ENCODE measurements at places on chromosomes 7 and 10.

DNA sequence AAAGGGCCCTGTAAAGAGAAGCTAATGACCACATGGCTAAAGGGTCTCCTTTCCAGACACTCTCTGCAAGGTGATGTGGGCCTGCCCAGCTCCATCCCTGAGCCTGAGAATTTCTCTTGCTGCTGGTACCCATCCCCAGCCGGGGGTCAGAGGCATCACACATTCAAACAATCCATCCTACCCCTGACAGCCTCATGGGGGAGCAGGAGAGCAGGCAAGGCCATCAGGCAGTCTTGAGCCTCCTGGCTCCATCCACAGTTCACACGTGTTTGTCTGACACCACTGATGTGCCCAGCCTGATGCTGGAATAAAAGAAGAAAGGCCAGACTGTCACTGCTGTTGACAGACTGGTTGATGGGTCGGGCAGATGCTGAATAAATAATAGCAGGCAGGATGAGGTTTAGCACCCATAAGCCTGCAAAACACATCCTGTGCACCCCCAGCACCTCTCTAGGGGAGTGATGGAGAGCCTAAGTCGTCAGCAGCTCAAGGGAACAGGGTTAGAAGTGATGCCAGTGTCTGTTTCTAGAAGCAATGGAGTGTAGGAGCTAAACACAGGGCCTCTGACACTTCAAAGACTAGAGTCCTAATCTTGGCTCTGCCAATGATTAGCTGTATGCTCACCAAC lies 43.5 kb downstream of the TLL2 start:
- peak; percentile 13 for DNase-seq

DNA sequence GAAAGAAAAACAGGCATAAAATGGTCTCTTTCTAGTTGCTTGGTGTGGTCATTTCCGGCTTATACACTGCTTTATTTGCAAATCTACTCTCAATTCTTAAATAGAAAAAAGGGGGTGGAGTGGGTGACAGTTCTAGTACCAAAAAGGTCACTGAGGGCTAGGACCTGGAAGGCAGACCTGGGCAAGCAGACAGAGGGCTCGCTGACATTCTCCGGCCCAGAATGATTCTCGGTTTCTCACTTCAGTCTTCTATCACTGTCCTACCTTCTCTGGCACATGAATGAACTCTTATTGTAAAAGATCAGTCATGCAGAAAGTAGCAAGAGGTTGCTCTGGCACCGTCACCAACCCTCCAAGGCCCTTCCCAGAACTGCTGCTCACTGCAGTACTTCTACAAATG lies 54.0 kb downstream of the MALSU1 start:
- no peak for DNase-seq

DNA sequence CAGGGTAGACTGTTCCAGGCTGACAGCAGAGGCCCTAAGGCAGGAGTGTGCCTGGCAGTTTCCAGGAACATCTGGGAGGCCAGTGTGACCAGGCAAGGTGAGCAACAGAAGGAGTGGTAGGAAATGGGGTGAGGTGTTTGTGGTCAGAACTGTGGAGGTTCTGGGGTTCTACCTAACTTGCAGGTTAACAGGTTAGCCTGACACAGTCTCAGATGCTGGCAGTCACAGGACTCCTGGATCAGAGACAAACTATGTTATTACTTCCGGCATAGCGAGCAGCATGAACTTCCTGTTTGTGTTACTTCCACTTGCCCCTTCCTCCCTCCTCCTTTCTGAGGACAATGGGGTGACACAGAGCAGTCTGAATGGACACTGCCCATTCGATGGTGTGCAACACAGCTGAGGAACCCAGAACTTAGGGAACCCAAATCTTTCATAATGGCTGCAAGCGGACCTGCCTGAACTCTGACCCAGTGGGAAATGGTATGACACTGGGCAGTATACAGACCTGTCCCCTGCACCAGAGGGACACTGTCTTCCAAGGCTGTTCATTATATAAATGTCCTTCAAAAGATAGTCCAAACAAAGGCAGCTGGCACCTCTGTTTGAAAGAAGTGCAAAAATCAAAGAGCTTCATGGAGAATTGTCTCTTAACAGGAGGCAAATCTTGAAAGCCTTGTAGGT lies 3.9 kb upstream of the SAR1A start:
- no peak for DNase-seq

DNA sequence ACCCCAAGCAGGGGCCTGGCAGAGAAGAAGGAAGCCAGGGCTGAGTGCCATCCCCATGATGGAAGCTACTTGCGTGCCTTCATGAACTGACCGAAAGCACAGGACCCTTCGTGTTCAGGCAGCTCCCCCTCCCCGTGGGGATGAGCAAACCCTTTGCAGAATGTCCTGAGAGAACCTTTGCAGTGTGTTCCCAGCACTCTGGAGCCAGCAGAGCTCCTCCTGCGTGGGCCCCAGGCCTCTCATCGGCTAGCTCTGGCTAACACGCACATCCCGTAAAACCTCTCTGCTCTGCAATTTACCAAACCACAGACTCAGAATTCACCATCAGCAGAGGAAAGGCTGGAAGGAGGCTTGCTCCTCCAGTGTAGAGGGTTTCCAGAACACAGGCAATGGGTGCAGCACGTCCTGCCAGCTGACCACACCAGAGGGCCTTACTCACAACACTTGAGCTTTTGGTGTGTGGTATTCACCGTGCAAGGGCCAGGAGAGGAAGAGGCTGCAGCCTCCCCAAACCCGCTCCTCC lies 3.1 kb downstream of the SH3PXD2A start:
- no peak for DNase-seq

DNA sequence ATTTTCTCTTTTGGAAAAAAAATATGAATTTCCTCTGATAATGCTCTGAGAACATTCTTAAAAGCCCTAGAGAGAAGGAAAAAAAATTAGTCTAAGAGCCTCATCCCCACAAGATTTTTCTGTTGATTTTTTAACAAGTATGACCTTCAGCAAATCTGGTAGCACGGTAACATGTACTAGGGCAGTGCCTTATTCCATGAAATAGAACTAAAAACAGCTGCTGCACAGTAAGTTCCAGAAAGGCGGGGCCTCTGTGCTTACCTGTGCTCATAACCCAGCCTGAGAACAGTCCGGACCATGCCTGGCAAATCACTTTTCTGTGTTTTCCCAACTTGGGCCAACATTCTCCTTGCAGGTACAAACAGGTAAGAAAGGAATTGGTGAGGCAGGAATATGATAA lies 519.1 kb upstream of the AKR1E2 start:
- no peak for DNase-seq

DNA sequence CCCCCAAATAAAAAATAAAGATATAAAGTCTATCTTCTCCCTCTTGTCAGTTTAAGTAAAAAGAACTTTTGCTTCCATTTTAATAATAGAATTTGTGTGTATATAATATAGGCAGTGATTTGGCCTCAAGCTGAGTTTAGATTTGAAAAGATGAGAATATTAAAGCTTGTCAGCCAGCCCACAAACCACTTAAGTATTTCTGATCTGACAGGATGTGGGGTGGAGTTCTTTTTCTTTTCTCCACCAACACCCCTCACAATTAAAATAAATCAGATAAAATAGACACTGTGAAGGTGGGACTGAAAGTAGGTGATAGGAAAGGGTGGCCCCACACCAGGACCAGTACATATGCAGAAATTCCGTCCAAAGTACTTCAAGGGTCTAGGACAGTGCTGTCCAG lies 714.1 kb downstream of the AUTS2 start:
- no peak for DNase-seq

DNA sequence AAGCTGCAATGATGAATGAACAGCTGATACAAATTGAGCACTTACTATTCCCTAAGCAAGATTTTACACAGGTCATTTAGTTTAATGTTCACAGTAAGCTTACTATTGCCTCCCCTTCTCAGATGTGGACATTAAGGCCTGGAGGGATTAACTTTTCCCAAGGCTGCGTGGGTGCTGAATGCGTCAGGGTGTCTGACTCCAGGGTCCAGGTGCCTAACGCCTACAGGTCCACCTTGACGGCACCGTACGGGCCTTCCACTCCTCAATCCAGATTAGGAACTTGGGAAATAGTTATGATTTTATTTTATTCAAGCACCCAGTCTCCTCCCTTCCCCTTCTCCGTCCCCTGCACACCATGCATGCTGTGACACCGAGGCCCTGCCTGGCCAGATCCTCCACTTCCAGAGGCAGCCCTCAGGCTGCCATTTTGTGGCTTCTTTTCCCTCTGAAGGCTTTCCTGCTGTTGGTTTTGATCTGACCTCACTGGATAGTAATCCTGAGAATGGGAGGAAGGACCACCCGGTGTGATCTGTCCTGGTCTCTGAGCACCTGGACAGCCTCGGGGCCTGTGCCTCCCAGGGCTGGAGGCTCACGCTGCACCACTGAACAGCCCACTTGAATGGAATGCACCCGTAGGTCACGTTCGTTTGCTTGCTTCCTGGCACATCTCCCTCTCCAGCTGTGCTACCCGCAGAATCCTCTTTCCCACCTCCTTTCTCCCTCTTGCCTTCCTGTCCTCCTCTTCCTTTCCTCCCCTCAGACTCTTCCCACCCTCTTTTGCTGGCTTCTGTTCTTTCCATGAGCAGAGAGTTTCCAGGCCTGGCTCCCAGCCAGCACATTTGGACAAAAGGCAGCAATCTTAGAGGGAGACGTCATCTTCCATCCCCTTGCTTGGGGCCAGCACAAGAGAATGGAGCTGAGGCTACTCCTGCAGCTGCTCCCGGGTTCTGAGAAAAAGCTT lies 14.4 kb downstream of the DENND2A start:
- peak; percentile 78 for DNase-seq

GRCh38 chr7:19090526-19090925 lies 26.9 kb downstream of the TWIST1 start:
- no peak for DNase-seq

DNA sequence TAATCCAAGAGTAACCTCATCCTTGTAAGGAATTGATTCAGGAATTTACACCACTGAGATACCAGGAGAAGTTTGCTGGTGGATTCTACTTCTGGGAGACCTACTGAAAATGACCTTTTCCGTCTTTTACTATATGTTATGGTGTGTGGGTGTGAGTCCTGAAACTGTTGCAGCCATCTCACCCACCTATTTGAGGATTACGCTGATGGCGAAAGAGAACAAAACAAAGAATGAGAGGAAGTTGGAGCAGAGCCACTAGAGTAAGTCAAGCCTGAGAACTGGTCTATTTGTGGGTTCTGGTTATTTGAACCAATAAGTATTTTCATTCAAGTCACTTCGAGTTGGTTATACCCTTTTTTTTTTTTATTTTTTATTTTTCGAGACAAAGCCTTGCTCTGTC lies 12.7 kb upstream of the ABCC2 start:
- DNase-seq = no peak

GRCh38 chr7:44735403-44736165 lies 13.1 kb upstream of the ZMIZ2 start:
- no peak for DNase-seq

DNA sequence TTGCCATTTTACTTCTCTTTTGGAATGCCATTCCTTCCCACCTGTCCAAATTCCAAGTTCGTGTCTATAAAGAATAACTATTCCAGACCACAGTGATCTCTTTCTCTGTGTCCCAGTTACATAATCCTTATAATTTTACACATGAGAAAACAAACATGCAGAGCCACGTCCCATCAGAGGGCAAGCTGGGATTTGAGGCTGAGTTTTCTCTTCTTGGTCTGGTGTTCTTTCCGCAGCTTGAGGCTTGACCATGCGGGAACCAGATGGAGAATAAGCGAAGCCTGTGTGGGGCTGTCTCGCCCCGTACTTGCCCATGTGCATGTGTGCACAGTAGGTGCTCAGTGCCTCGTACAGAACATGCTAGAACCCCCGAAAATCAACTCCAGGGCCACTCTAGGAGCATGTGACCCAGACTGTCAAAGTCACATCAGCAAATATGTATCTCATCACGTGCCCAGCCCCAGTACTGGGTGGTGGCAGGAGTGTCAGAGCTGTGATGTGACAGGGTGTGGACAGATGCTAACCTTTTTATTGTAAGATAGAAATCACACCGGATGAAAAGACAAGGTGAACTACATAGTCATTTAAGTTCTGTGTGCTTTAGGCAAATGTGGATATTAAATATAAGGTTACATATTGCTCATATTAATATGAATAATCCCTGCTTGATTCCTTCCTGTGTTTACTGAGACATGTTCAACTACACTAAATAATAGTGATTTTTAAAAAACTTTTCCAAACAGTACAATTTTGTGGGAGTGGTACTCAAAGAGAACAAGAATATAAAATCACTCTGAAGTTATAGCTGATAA lies 3.2 kb downstream of the INSIG1 start:
- DNase-seq = no peak

GRCh38 chr10:79129361-79129997 lies 60.7 kb downstream of the ZMIZ1 start:
- DNase-seq = no peak

- DNase-seq = no peak
Observed at GRCh38 chr7:114422507-114423501, 8.2 kb downstream of the FOXP2 start.

- no peak for DNase-seq
Observed at GRCh38 chr10:95445223-95445836, 115.8 kb downstream of the SORBS1 start.

- peak; percentile 55 for DNase-seq
Observed at GRCh38 chr7:7703427-7703826, 15.0 kb downstream of the RPA3 start.

DNA sequence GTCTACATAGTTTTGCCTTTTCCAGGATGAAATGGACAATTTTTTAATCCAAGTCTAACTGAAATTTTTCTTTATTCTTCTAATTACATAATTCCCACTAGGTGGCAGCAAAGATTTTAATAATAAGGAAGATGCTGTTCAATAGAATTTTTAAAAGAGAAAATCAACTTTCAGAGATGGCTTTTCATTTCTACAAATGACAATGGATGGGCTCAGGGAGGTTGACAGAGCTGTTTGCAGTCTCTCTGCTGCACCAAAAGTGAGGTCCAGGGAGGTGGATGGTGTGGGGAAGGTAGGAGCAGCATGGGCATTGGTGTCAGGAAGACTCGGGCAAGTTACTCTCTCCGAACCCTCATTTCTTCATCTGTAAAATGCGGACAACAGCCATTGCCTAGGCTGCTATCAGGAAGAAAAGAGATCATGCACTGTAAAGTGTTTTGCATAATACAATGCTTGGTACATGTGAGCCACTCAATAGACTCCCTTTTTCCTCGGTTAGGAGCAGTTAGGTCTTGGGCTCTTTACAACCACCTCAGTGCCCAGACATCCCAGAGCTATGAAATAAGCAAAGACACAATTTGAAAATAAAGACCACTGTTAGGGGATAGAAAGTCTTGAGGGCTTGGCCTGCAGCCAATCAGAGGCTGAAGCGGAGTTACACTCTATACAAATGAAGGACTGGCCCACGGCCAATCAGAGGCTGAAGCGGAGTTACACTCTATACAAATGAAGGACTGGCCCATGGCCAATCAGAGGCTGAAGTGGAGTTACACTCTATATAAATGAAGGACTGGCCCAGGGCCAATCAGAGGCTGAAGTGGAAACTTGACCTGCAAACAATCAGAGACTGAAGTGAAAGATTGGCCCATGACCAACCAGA lies 107.1 kb downstream of the ABLIM1 start:
- peak; percentile 51 for DNase-seq
